T-helper 2 cell treated with Interferon-gamma antibody and Interleukin-4, amounts not matched to agents 5 μg/mL and 100 μg/mL, for 36 hours (primary cell): ENCODE measurements at places on chromosomes 16 and 17.
A peak's percentile ranks its signal among the peaks of the same experiment; 100 is the strongest.

GRCh38 chr17:78376161-78376560 lies 2.3 kb upstream of the PGS1 start:
- no peak for DNase-seq

- DNase-seq: no peak
Measured at GRCh38 chr17:79812353-79813258, 15.7 kb upstream of the CBX8 start.

DNA sequence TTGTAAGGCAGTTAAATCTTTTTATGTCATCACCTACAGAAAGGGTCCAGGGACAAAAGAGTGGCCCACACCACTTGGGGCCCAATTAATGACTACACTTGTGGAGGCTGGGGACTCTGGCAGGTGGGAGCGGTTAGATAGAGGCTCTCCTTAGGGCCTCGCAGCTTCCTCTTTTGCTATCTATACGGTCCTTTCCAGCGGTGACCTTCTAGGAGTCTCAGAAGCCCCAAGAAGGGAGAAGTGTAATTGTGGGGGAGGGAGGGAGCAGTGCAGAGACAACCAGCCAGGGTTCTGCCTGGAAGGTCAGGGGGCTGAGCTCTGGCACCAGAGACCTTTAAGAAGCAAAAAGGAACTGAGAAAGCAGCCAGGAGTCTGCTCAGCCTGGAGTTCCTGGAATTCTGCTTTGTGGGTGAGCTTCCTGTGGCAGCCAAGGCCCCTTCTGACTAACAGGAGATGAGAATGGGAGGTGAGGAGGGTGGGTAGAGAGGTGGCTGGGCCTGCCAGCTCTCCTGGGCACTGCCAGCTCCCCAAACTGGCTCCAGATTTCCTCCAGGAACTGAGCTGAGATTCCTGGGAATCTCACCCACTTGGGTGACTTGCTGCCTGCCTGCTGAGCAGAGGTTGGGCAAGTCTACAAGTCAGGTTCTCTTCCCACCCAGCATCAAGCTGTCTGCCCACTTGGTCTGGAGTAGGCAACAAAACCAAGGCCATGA lies 16.3 kb upstream of the MAP3K14 start:
- DNase-seq: no peak

DNA sequence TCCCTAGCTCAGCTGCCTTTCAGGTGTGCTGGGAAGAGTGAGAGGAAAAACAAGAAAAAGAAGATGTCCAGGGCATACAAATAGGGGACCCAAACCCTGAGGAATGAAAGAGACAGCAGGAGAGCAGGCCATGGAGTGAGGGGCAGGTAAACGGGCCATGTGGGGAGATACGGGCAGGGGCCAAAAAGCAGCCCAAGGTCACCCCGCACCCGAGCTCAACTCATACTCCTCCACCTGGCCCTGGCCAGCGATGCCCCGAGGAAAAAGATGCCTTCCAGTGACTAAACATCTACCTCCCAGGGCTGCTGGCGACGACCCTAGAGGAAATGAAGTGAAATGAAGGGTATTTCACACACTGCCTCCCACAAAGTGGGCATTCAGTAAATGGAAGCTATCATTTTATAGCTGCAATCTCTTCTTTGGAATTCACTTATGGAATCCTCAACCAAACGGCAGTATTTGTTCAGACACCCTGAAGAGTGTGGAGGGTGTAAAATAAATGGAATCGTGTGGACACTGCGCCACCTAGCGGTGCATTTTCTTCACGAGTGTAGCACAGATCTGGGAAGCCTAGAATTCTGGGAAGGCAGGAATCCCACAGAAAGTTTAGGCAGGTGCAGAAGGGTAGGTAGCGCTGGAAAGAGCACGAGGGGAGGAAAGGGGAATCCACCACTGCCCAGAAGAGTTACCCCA lies 14.9 kb downstream of the ELAC2 start:
- no peak for DNase-seq

DNA sequence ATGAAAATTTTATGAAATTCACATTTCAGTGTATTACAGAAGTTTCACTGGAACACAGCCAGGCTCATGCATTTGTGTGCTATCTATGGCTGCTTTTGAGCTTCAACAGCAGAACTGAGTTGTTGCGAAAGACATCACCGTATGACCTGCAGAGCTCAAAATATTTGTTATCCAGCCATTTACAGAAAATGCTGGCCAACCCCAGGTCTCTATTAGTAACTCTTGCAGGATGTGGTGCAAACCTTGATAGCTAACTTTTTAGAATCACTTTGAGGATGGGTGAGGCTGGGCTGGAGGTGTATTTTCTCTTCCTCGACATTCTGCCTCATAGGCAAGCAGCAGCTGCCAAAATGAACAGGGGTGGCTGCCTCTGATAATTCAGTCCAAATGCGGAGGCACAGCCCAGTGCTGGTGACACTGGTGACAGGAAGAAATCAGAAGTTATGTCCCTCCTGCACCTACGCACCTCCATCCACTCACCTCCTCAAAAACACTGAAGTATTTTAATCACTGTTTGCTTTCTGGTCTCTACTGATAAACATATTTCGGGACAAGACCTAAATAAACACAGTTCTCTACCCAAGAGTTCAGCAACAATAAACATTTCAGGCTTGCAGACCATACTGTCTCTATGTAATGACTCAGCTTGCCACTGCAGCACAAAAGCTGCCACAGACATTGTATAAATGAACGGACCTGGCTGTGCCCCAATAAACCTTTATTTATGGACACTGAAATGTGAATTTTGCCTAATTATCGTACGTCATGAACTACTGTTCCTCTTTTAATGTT lies 28.5 kb downstream of the ARHGAP17 start:
- no peak for DNase-seq

DNA sequence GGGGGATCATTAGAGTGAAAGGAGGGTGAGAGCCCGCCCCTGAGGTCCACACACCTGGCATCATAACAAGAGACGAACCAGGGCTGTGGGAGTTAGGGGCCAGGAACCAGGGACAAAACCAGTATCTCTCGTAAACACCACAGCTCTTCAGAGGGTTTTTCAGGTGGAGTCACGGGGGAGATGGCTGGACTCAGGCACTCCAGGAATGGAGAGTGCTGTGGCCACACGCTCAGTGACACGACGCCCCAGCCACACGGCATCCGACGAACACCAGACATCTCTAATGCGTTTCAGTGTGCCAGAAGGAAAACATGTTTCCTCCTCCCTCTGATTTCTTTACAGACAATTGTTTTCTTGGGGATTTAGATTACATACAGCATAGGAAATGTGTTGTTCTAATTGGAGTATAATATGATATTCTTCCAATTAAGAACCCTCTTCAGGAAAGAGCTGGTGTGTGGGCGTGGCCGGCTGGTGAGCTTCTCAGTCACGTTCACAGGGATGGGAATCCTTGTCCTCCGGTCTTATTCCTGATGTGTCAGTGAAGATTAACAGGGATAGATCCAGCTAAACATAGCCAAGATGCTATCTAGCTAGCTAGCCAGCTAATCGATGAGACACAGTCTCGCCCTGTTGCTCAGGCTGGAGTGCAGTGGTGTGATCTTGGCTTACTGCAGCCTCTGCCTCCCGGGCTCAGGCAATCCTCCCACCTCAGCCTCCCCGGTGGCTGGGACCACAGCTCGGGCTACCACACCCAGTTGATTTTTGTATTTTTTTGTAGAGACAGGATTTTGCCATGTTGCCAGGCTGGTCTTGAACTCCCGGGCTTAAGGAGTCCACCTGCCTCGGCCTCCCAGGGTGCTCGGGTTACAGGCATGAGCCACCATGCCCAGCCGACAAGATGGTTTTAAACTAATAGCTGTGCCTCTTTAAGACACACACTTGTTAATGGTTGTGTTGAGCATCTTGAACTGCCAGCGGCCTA lies 98.6 kb downstream of the BANP start:
- no peak for DNase-seq

- DNase-seq: no peak
Measured at GRCh38 chr17:61551255-61551742, 39.7 kb downstream of the NACA2 start.

DNA sequence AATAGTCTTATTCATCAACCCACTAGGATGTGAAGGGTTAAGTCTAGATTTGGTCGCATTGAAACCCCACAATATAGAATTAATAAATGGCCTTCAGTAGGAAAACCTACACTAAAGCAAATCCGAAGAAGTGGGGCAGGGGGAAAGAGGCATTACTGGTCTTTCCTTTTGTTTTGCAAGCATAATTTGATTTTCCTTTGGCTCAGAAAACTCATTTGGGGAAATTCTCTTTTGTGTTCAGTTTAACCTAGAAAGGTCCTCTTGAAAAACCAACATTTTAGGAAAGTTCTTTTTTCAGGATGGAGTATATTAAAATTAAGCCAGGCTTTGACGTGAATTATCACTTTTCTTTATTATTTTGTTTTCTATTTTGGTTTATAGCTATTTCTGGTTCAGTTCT lies 31.7 kb downstream of the ERCC4 start:
- DNase-seq: no peak

DNA sequence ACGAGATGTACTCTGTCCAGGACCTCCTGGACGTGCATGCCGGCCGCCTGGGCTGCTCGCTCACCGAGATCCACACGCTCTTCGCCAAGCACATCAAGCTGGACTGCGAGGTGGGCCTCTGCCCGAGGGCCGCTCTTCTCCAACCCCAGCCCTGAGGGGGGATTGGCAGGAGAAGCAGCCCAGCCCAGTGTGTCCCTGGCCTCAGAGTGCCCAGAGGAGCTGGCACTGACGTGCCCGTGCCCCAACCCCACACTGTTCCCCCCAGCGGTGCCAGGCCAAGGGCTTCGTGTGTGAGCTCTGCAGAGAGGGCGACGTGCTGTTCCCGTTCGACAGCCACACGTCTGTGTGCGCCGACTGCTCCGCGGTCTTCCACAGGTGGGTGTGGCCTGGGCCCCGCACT lies 15.6 kb downstream of the DEF8 start:
- DNase-seq: no peak

DNA sequence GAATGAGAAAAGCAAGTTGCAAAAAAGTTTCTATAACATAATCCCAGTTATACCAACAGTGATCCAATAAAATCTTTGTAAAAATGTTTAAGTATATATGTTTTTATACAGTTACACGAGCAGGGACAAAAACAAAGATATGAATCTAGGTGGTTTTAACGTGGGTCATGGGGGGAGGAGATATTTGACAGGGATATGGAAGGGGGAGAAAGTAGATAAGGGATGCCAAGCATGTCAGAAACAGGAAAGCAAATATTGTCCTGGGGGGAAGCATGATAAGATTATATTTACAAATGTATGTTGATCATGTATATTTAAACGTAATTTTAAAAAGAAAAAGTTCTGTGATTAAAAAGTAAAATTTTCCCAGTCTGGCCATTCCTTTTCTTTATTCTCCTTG lies 43.1 kb downstream of the TNRC6C start:
- DNase-seq: no peak

DNA sequence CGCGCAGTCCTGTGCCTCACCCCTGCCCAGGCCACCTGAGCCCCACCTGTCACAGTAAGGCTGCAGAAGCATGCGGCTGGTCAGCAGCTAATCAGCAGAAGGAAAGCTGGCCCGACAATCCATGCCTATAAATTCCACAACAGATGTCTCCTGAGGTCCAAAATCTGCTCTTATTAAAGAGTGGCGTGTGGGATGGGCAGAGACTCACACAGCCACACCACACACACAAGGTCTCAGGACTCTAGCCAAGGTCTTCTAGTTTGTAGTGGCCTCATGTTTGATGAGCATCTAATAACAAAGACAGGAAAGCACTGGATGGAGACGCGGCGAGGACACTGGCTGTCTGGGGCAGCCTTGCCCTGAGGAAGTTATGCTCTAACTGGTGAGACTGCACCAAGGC lies 55.9 kb downstream of the ANKRD11 start:
- no peak for DNase-seq

- DNase-seq: no peak
Measured at GRCh38 chr17:2926019-2926650, 129.9 kb downstream of the RAP1GAP2 start.

DNA sequence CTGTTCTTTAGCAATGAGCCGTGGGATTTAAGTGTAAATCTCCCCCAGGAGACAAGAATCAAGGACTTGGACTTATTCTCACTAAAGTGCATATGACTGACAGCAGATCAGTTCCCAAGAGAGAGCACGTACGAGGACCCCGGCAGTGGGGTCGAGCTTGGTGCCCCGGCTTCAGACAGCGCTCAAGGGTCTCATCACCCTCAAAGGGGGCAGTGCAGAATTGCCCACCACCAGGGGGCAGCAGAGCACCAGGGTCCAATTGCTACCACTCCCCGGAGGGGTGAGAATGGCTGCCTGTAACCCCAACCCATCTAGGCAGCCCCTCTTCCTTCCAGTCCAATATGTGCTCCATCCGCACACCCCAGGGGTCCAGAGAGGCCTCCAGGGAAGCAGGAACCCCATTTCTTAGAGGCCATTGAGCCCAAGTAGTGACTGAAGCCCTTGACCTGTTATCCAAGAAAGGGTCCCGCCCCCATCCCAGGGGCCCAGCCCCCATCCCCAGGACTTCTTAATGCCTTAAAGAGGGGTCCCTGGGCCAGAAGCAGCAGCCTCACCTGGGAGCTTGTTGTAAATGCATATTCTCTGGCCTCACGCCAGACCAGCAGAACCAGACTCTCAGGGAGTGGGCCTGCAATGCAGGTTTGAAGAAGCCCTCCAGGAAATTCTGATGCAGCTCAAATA lies 86.1 kb downstream of the ZDHHC7 start:
- peak; percentile 40 for DNase-seq

- DNase-seq: no peak
Measured at GRCh38 chr17:31825961-31826691, 32.9 kb downstream of the COPRS start.

DNA sequence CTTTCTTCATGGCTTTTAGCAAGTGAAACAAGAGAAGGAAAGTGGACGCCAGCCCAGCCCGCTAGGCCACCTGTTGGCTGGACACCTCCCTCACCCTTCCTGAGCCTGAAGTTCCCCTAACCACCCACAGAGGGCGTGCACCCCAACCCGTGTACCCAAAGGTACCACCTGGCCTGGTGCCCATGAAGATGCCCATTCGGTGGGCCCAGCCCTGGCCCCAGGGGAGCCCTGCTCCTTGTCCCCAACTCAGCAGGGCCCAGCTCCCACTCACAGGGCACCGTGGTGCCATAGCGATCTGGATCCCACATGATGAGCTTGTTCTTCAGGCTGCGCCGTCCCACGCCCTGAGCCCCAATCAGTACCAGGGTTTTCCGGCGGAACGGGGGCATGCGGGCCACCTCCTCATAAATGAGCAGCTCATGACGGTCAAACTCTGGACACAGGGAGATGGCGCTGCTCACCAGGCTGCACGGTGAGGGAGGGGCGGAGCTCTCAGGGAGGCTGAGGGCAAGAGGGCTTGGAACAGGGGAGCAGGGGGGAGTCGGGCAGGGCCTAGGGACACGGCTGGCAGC lies 26.8 kb downstream of the MPP2 start:
- peak; percentile 18 for DNase-seq
